Activated CD8-positive, alpha-beta memory T cell treated with anti-CD3 and anti-CD28 coated beads for 4 hours (primary cell): ENCODE measurements at places on chromosomes 1 and 21.

DNA sequence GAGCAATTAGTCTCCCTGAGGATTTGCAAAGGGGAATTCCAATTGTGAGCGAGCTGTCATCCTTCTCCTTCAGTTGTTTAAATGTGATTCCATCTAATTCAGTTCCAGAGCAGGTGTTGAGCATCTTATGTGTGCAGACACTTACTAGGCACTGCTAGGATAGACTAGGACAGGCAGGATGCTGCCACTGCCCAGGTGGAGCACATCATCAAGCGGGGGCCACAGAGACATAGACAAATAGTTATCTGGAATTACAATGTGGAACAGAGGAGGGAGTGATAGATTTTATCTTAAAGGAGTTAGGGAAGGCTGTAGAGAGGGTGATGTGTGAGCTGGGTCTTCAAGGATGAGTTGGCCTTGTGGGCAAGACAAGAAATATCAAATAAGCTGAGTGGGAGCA is 55.9 kb downstream of the CDC7 start:
- DNase-seq, result no peak

- no peak for DNase-seq
Measured at GRCh38 chr1:207355060-207355459, 33.6 kb downstream of the CD55 start.

- no peak for DNase-seq
Measured at GRCh38 chr1:204904228-204904810, 33.7 kb downstream of the NFASC start.

DNA sequence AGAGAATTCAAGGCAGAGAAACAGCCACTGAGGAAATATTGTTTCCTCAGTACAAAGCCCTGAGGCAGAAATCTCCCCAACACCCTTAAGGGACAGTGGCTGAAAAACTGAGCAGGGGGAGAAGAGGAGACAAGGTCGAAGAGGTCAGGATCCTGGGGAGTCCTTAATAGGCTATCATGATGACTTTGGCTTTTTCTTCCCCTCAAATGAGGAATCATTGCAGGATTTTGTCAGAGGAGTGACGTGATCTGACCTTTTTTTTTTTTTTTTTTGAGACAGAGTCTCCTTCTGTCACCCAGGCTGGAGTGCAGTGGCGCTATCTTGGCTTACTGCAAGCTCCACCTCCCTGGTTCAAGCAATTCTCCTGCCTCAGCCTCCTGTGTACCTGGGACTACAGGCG is 10.2 kb downstream of the MAP7D1 start:
- DNase-seq, result no peak

- DNase-seq, result peak; percentile 21
Measured at GRCh38 chr1:244322791-244323521, 128.8 kb downstream of the ADSS2 start.

DNA sequence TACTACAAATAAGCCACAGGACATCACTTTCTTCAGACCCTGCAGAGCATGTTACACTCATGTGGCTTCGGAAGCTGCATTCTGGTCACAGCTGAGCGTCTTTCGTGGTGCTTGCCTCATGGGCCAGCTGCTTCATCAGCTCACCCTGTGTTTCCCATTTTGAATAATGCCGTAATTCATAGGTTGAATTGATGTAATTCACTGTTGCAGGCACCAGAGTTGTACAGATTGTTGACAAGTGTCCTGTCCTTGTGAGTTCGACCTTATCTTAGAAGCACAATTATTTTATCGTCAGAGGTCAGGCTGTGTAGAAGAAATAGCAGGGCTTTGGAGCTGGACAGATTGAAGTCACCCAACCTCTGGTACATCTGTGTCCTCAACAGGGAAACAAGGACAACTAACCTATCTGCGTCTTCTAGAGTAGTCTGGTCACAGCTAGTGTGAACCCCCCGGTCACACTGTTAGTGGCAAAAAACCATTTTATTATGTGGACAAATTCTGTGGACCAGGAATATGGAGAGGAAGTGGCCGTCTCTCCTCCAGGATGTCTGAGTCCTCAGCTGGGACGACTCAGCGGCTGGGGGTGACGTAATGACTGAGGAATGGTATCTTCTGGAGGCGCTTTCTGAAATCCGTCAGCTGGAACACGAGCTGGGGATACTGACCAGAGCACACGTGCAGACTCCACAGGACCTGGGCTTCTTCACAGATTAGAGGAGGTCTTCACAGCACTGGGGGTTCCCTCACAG is 17.8 kb downstream of the PKNOX1 start:
- DNase-seq, result no peak

DNA sequence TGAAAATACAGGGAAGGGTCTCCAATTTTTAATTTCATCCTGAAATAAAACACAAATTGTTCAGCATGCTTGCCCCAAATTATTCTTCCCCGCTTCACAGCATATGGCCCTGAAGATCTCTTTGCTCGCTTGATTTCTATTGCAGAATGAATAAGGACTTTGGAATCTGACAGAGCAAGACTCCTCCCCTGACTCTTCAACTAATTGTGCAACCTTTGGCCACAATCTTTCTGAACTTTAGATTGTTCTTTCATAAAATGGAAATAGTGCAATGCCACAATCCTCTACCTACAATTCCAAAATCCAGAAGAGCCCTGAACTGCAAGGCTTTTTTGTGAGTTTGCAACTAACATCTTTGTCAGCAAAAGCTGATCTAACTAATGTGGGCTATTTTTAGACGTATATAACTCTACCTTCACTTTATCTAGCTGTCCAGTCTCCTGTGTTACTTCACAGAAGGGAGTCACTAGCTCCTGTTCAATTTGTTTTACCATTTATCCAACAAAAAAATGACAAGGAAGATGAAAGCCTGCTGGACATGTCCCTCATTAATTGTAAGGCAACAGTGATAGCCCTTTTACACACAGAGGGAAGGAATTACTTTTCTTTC is 13.4 kb downstream of the RNASEL start:
- no peak for DNase-seq

GRCh38 chr1:235090406-235091069 is 38.1 kb downstream of the TOMM20 start:
- no peak for DNase-seq

DNA sequence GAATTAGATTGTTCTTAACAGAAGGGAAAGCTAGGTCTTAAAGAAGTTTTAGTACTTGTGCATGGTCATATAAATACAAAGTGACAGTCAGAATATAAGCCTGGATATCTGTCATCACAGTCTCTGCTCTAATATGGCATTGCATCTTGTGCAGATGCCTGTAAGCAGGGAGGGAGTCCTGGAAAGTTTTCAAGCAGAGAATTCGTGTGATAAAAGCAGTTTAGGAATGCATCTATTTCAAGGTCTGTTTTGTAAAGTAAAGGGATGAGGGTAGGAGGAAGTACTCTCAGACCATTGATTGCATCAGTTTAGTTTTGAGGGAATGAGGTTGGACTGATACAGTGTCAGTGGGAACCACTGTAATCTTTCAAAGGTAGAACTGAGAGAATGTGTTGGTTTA is 30.6 kb downstream of the IARS2 start:
- DNase-seq, result no peak

DNA sequence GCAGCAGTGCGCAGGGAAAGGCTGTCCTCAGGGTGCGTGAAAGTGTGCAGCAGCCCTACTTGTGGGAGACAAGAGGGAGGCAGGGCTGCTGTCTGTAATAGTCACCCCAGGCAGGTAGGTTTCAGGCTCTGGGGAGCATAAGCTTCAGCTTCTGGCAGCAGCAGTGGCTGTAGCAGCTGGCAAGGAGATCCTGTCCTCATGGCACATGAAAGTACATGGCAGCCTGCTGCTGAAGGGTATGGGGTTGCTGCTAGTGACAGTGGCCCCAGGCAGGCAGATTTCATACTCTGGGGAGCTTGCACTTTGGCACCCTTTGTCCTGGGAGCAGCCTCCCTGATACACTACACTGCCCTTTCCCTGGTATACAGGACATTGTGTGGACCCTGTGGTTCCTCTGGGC is 26.3 kb downstream of the KIAA0319L start:
- DNase-seq, result no peak

- no peak for DNase-seq
Measured at GRCh38 chr1:207240325-207241101, 81.0 kb upstream of the CD55 start.

DNA sequence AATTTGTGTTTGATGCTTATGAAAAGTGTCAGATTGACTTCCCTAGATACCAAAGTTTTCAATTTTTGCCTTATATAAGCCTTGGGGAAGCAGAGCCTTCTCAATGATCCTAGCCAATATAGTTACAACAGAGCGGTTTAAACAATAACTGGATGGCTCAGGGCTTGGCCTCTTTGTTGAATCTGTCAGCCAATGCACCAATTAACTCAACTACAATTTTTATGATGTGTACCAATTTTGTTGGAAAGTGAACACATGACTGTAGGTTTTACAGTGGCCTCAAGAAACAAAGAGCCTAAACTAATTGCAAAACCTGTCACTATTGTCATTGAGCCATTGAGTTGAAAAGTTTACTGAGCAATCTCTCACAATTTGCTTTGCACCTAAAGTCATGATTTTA is 71.6 kb upstream of the RGS18 start:
- DNase-seq, result no peak

DNA sequence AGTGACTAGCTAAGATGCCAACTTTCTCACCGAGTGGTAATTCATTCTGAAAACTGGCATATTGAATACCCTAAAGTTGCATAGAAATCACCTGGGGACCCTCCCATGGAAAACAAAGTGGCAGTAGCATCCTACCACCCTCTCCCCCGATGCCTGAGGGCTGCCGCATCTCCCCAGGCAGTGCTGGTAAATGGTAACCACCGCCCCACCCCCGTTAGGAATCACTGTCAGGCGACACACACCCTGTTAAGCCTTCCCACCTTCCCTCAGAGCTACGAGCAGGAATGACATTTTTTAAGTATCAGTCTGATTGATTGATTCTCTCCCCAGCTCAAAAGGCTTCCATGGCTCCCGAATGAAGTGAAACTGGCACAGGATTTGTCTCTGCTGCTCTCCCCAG is 28.3 kb downstream of the TMPRSS2 start:
- no peak for DNase-seq

- no peak for DNase-seq
Measured at GRCh38 chr21:37006486-37007291, at the start of gene RIPPLY3. Gene RIPPLY3, plus strand, starts transcription at chr21:37006702. Its CDS starts 71 bp downstream, at chr21:37006773.

- DNase-seq, result no peak
Measured at GRCh38 chr1:189269011-189269410, 1208.7 kb downstream of the BRINP3 start.

DNA sequence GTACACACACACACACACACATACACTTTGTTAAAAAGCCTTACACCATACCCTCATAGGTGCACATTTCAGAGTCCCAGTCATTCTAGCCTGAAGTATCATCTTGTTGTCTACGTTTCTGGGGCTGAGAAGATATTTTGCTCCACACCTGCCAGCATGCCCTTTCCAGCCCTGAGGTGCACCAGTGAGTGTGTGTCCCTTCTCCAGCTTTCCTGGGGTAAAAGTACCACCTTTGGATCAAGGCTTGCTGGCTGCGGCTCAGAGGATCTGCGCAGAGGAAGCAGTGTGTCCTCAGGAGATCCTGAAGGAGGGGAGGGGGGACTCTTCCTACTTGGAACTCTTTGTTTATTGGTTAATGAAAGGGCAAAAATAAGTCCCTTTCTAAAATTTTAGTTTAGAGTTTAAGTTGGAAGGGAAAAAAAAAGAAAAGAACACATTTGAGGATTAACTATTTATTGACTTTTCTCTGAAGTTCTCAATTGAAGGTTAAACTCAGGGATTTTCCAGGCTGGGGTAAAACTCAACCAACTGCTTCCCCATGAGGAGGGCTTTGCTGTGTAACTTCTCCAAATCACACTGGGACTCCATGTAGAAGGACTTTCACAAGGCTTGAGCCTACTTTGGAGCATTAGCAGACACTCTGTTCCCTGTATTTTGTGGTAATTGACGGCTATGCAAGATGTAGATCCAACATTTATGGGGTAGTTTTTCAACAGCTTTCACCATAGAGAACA is 200.3 kb upstream of the SGIP1 start:
- no peak for DNase-seq

GRCh38 chr1:153842006-153842471 is 66.8 kb downstream of the SLC27A3 start:
- DNase-seq, result no peak

DNA sequence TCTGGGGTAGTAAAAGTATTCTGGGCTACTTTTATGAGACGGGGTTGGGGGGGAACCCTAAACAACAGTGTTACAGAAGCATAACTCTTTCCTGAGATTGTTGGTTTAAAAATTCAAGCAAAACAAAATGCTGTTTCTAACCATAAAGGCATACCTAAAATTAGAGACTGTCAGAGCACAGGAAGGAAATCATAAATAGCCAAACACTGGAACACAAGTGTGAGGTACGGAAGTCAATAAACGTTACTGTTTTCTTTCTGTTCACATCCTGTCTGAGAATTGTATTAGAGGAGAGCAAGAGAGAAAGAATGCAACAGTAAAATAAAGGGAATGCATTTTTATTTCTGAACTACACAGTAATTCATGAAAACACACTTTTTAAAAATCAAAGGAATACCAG is 42.8 kb upstream of the IL12RB2 start:
- DNase-seq, result no peak
